ENCODE measurements at places on chromosomes 13 and 19.

DNA sequence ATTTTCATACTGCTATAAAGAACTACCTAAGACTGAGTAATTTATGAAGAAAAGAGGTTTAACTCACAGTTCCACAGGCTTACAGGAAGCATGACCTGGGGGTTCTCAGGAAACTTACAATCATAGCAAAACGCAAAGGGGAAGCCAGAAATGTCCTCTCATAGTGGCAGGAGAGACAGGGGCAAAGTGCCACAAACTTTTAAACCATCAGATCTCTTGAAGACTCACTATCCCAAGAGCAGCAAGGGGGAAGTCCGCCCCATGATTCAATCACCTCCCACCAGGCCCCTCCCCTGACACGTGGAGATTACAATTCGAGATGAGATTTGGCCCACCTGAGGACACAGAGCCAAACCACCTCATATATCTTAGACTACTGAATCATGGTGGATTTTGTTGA, 198.7 kb downstream of the KCTD12 start:
- H3K27me3 ChIP-seq: no peaks in the 10 kb centered on the region
- H3K27ac ChIP-seq: no peak overlapping the region
- DNase-seq: no peak
- no peaks in the 10 kb centered on the region for H3K36me3 ChIP-seq
- no peak overlapping the region for H3K4me3 ChIP-seq

DNA sequence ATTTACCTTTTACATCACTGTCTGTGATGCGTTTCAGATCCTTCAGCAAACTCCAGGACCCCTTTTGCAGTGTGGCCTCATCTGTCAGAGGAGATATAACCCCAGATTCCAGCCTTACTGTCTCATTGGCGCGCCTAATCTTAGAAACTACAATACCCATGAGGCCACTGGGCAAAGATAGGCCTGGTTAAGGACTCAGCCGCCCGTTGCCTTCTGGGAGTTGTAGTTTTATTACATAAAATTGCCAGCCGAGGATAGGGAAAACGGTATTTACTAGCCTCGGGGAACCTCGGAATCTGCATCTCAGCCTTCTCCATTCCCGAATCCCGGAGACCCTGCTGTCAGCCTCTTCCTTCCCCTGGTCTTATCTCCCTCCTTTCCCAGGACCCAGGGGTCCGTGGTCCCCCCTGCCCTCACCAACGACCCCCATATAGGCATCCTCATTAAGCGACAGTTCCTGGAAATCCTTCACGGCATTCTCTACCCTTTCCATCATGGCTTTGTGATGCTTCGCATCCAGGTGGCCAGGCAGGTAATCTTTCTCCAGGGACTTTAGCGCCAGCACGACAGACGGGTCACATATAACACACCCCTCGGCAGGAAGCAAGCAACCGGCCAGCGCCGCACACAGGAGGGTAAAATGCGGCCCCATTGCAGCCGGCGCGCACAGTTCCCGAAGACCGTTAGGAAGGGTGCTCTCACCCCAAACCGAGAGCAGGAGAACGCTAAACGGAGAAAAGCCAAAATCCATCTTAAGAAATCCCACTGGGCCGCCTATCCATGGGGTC, 1.3 kb downstream of the IZUMO1 start:
- H3K36me3 ChIP-seq: peaks cover 2% of the 10 kb centered on the region
- H3K4me1 ChIP-seq: peaks cover 16% of the 10 kb centered on the region
- no peak overlapping the region for H3K27ac ChIP-seq
- DNase-seq: peak; percentile 44

DNA sequence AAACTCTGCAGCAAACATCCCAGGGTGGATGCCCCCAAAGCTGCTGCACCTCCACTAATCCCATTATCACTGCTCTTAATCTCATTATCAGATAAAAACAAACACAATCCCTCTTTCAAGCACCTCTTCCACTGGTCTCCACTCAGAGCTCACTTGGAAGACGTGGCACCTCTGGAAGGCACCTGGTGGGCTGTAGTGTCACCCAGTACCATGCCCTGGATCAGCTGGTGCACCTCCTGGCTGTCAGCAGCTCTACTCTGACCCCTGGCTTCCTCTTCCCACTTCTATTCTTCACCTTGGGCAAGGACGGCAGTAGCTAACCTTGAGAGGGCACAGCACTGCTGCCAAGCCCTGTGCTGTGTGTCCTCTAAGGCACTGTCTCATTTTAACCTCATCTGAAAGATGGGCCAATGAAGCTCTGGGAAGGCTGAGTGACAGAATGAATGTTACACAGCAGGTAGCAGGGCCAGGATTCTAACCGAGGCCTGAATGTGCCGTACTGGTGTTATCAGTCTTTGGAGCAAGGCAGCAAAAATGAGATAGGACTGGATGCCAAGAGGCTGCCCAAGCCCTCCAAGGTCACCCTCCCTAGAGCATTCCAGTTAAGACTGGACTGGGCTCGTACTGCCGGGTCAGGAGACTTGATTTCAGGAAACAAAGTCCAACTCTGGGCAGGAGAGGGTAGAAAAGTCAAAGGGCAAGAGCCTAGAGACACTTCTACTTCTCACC, 7.4 kb downstream of the BRD4 start:
- H3K36me3 ChIP-seq: peaks cover 32% of the 10 kb centered on the region
- peak overlapping the region; percentile 44 for H3K27ac ChIP-seq
- H3K4me3 ChIP-seq: no peak overlapping the region
- DNase-seq: no peak
- peaks cover 83% of the 10 kb centered on the region for H3K4me1 ChIP-seq

DNA sequence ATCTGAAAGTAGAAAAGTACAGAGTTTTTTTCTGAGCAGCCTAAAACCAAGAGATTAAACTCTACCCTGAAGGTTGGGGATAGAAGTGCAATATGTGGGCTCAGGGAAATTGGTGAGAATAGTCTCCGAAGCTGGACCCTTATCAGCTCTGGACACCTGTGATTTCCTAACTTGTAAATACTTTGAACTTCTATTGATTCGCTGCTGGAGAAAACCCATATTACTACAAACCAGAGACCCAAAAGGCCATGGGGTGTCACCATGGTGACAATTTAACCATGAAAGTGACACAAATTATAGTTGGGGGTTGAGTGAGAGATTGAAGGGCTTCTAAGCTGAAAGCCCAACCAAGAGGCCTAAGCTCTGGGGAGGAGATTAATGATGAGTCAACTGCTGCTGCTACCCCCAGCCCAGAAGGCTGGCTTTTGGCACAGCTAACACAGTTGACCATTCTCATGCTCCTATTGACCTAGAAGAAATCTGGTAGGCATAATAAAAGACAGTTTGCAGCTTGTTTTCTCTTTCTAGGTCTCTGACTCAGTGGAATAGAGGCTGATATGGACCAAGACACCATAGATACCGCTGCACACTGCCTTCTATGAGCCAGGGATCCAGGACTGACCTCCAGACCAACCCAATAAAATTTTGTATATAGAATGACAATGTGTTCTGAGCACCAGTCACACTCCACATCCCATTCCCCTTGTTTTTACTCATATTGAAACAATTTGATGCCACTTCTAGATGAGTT, 131.9 kb upstream of the FNDC3A start:
- DNase-seq: no peak
- no peaks in the 10 kb centered on the region for H3K36me3 ChIP-seq
- H3K4me1 ChIP-seq: peaks cover 2% of the 10 kb centered on the region
- H3K27ac ChIP-seq: no peak overlapping the region
- peaks cover 12% of the 10 kb centered on the region for H3K27me3 ChIP-seq

GRCh38 chr19:54489766-54490165, 12.9 kb upstream of the LAIR2 start:
- no peak overlapping the region for H3K27ac ChIP-seq
- peaks cover 52% of the 10 kb centered on the region for H3K27me3 ChIP-seq
- no peak for DNase-seq

GRCh38 chr13:69556540-69557196, 551.0 kb upstream of the ATXN8OS start:
- no peaks in the 10 kb centered on the region for H3K36me3 ChIP-seq
- no peaks in the 10 kb centered on the region for H3K4me1 ChIP-seq
- no peaks in the 10 kb centered on the region for H3K27me3 ChIP-seq
- no peak overlapping the region for H3K27ac ChIP-seq
- DNase-seq: no peak

- no peak overlapping the region for H3K4me3 ChIP-seq
- H3K4me1 ChIP-seq: peaks cover 16% of the 10 kb centered on the region
- H3K27ac ChIP-seq: no peak overlapping the region
- no peak for DNase-seq
- H3K27me3 ChIP-seq: no peaks in the 10 kb centered on the region
Observed at GRCh38 chr13:40232311-40233040, 434.0 kb downstream of the FOXO1 start.

DNA sequence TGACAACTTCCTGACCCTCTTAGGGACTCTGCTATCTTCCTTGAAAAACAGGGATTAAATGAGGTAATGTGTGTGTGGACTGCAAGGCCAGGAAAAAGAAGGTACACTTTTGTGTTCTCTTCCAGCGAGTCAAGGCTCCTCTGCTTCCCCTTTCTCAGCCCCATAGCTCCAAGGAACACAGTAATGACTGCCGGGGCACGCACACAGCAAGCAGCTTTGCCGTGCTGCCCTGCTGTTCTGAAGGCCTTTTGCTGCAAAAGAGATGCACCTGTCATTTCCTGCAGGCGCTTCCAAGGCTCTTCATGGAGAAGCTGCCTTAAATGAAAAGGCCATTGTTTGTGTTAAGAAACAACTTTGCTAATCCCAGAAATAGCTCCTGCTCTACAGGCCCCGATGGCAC, 84.6 kb downstream of the CYSLTR2 start:
- no peak for DNase-seq
- H3K36me3 ChIP-seq: no peaks in the 10 kb centered on the region
- H3K27me3 ChIP-seq: no peaks in the 10 kb centered on the region
- no peak overlapping the region for H3K27ac ChIP-seq
- H3K4me3 ChIP-seq: no peak overlapping the region

- H3K27me3 ChIP-seq: no peaks in the 10 kb centered on the region
- H3K36me3 ChIP-seq: peaks cover 2% of the 10 kb centered on the region
- no peak overlapping the region for H3K27ac ChIP-seq
- no peak for DNase-seq
- H3K4me3 ChIP-seq: no peak overlapping the region
Observed at GRCh38 chr19:51127032-51127431, 2.3 kb downstream of the SIGLEC9 start.
